ENCODE measurements at places on chromosomes 13 and 19.

DNA sequence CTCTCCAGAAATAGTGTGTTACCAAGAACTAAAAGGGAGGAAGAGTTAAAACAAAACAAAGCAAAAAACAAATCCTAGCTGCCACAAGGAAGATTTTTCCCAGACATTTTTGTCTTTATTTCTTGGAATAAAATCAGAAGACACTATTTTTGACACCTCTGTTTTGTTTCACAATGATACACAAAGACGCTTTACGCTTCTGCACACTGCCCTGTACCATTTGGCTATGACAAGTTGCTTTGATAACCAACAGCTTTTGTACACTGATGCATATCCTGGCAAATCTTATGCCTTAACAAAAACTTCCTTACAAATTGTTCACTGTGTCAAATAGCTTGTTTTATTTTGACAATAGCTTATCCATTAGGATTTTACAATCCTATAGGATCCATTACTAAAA, 103.5 kb upstream of the RAP2A start:
- no peak for DNase-seq

- DNase-seq: no peak
Measured at GRCh38 chr13:51118809-51119431, 7.8 kb upstream of the C13orf42 start.

- DNase-seq: no peak
Measured at GRCh38 chr13:111341886-111342285, 21.4 kb downstream of the TEX29 start.

DNA sequence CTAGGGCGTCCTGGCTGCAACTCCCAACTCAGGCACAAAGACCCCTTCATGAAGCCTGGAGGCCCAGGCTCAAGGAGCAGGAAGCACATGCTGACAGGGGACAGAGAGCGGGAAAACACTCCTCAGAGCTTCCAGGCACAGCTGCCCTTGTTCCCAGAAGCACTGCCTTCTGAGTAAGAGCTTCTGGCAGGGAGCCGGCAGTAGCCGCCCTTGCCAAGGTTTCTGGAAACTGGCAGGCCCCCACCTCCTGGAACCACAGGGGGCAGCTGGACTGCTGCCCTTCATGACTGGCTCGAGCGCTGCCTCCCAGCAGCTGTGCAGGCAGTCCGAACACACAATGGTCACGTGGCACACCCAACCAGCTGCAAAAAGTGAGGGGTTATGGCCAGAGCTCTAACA, 33.6 kb upstream of the EPHX3 start:
- DNase-seq: no peak

DNA sequence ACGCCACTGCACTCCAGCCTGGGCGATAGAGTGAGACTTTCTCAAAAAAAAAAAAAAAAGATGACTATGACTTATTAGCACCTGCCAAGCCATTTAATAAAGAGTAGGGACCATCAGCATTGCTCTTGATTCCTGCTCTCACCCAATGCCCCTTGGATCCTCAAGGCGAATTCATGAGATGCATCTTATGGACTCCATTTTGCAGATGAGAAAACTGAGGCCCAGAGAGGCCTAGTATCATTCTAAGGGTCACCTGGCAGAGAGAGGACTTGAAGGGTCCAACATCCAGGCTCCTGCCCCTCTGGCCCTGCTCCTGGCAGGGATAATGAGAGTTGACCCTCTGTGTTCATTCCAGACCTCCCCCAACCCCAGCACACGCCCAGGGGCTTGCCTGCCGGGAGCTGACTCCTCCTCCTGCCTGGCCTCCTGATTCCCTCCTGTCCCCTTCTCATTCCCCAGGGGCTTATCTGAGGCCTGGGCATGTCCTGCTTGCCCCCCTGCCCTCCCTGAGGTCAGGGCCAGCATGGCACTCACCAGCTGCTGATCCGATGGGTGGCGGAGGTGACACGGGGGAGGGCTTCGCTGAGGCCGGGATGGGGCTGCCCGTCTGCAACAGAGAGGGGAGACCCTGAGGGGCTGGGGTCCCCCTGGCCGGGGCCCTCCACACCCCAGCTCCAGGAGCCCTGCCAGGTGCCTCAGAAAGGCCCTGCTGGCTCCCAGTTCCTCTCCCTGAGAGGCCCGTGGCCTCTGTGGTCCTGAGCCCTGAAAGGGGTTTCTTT, 7.4 kb downstream of the WIZ start:
- DNase-seq: no peak

DNA sequence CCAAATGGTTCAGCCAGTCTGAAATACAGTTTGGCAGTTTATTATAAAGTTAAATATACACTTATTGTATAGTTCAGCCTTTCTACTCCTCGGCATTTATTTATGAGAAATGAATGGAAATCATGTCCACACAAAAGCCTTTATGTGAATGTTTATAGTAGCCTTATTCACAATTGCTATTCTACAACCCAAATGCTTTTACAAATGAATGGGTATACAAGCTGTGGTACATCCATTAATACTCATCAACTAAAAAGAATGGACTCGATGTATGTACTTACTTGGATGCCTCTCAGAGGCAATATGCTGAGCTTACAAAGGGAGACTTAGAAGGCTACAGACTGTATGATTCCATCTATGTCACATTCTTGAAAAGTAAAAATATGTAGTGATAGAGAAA, 150.7 kb downstream of the NBEA start:
- DNase-seq: no peak

GRCh38 chr19:50465986-50466705, 10.2 kb upstream of the EMC10 start:
- no peak for DNase-seq

DNA sequence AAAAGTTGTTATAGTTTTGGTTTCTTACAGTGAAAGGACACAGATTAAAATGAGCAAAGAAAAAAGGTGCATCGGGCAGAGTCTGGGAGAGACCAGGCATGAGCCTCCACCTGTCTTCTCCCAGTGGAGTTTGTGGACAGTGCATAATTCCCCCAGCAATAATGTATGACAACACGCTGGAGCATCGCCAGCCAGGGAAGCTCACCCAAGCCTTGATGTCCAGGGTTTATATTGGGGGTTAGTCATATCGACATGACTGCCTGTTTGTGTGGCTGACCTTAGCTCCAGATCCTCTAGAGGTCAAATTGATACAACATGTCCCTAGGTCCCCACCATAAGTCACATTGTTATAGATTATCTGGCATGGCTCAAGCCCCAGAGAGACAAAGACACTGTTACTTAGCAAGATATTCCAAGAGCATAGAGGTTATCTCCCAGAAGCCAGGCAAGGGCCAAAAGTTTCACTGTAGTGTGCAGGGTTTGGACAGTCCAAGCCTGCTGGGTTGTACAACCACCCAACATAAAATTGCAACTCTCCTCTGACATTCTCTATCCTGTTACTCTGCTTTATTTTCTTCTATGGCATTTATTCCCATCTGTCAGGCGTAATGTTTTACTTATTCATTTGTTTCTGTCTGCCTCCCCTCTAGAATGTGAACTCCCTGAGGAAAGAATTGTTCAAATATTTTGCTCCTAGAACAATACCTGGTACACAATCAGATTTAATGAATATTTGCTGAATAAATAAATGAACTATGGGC, 5.6 kb upstream of the KLK13 start:
- no peak for DNase-seq

GRCh38 chr13:28466151-28466550, 28.8 kb downstream of the FLT1 start:
- DNase-seq: no peak

DNA sequence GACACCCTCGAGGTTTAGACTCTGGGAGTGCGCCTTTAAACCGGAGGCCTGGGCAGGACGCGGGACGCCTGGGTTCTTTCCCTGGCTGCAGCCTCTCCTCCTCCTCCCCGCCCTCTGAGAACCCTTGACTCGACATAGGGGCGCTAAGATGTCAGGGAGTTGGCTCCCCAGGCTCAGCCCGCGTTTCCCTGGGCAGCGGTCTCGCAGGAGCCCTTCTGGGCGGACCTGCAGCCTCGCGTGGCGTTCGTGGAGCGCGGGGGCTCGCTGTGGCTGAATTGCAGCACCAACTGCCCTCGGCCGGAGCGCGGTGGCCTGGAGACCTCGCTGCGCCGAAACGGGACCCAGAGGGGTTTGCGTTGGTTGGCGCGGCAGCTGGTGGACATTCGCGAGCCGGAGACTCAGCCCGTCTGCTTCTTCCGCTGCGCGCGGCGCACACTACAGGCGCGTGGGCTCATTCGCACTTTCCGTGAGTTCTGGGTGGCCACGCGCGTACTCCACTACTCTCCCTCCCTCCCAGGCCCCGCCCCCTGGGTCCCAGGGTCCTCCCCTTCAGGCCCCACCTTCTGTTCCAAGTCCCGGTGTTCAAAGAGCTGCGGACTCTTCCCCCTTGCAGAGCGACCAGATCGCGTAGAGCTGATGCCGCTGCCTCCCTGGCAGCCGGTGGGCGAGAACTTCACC, 1.3 kb downstream of the ICAM5 start:
- peak; percentile 81 for DNase-seq

DNA sequence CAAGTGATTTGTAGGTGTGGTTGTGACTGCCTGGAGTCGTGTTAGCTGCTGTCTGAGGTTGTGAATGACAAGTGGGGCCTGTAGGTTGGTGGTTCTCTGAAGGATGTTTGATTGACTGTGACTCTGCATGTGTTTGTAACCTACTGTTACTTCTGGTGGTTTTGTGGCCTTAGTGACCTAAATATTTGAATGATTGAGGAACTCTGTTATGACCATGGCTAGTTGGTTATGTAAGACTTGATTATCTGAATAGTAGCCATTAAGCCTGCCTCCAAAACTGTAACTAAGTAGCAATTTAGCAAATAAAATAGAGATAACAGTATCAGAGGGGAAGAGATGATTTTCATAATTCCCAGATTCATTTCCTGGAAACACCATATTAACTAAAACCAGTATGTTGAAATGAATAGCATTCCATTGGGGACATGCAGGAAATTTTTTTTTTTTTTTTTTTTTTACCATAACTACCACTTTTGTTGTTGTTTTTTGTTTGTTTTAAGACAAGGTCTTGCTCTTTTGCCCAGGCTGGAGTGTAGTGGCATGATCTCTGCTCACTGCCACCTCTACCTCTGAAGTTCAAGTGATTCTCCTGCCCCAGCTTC, 865 bp downstream of the ZNF382 start:
- DNase-seq: no peak

DNA sequence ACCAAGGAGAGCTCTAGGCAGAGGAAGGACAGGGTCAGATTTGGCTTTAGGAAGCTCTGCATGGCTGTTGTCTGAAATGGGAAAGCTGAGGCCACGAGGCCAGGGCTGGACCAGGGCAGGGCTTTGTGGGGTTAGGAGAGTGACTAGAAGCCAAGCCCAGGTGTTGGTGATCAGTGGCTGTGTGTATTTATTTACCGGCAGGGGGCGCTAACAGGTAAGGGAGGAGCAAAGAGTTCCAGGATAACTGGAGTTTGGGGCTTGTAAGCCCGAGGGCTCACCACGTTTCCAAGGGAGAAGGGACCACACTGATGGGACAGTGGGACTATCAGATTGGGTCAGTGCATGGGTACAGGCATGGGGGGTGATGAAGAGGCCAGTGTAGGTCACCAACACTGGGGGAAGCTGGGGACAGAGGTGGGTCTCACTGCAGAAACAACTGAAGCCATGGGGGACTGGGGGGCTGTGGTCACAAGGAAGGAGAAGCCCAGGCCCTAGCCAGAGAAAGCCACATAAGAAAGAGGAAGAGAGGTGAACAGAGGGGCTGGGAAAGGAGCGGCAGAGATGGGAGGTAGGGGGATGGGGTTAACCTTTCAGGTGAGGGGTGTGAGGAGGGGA, 3.9 kb downstream of the TMEM147 start:
- peak; percentile 68 for DNase-seq

DNA sequence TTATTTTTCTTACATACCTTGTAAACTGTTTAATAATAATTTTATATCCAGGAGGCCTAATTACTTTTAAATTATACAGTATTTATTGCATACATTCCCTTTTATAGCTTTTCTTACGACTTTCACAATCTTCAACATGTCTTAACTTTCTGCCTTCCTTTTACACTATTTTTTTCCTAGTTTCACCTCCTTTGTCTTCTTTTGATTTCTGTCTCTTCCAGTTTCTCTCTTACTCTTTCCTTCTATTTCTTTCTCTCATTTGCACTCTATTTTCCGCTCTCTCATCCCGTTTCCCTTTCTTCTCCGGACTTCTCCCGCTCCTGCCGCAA, 11.5 kb downstream of the ZNF552 start:
- no peak for DNase-seq

- no peak for DNase-seq
Measured at GRCh38 chr13:75345193-75345592, 136.8 kb downstream of the TBC1D4 start.

GRCh38 chr19:14385492-14385891, 4.2 kb downstream of the ADGRE5 start:
- peak; percentile 62 for DNase-seq

DNA sequence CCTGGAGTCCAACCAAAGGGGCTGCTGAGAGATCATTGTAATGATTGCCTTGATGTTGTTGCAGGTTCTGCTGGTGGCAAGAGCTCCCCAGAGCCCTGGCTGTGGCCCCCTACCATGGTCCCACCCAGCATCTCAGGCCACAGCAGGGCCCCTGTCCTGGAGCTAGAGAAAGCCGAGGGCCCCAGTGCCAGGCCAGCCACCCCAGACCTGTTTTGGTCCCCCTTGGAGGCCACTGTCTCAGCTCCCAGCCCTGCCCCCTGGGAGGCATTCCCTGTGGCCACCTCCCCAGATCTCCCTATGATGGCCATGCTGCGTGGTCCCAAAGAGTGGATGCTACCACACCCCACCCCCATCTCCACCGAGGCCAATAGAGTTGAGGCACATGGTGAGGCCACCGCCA, 15.5 kb downstream of the NCAN start:
- no peak for DNase-seq

- no peak for DNase-seq
Measured at GRCh38 chr13:70088926-70089325, 18.7 kb upstream of the ATXN8OS start.

- no peak for DNase-seq
Measured at GRCh38 chr13:81990652-81991051, 1649.7 kb upstream of the SPRY2 start.

GRCh38 chr19:7959211-7959610, 15.7 kb upstream of the TIMM44 start:
- DNase-seq: no peak

DNA sequence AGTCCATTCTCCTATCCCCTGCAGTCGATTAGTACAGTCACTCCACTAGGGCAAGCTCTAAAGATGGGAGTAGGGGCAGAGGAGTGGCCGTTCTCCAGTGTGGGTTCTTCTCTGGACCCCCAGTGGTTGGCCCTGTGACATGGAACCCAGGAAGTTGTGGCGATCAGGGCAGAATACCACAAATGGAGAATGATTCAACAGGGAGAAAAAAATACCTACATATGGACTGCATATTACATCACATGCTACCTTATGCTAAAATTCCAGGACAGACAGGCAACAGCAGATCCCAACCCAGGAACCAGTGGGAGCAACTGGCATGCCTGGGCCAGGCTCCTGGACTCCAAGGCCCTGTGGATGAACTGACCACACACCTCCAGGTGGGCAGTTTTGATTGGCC, 20.4 kb downstream of the POU2F2 start:
- DNase-seq: no peak

- DNase-seq: peak; percentile 55
Measured at GRCh38 chr19:15869109-15869555, 28.7 kb downstream of the CYP4F2 start.

- DNase-seq: no peak
Measured at GRCh38 chr13:105814902-105815250, 720.6 kb downstream of the EFNB2 start.

GRCh38 chr13:104017317-104017716, 951.1 kb upstream of the SLC10A2 start:
- no peak for DNase-seq

GRCh38 chr13:113774177-113775107, 15.4 kb downstream of the TMEM255B start:
- no peak for DNase-seq
